ENCODE measurements at places on chromosomes 16 and 17. TPM values are rescaled to one million over a fixed set of nuclear protein-coding genes. Genes with fewer than 3 reads are reported as not detected.

DPEP2 gene
- total RNA-seq, result not detected

BIRC5 gene
- total RNA-seq, result 14.6 TPM

MRPL28 gene
- total RNA-seq, result 88.1 TPM

WNT9B gene
- total RNA-seq, result 2.6 TPM

CDRT15L2 gene
- not detected for total RNA-seq

RNF135 gene
- 7.6 TPM for total RNA-seq

NHLRC4 gene
- 1.2 TPM for total RNA-seq

AGRP gene
- 1.9 TPM for total RNA-seq

TEDC2 gene
- total RNA-seq, result 6.2 TPM

IL17C gene
- total RNA-seq, result not detected

ABCA6 gene
- 6.5 TPM for total RNA-seq

EXOSC6 gene
- 24.7 TPM for total RNA-seq

OR4D1 gene
- not detected for total RNA-seq

SMTNL2 gene
- total RNA-seq, result 41.5 TPM

GAST gene
- total RNA-seq, result not detected

ITGAD gene
- not detected for total RNA-seq

NOD2 gene
- 0.13 TPM for total RNA-seq

SLC5A2 gene
- 2.3 TPM for total RNA-seq

HIC1 gene
- 8.8 TPM for total RNA-seq

TP53TG3B gene
- not detected for total RNA-seq

KRTAP16-1 gene
- total RNA-seq, result not detected

CA7 gene
- total RNA-seq, result 2.5 TPM

LPO gene
- 0.24 TPM for total RNA-seq

PRR29 gene
- 0.36 TPM for total RNA-seq

DRC3 gene
- total RNA-seq, result 1.1 TPM

P2RX1 gene
- 0.20 TPM for total RNA-seq

ERN2 gene
- 0.60 TPM for total RNA-seq

TNFSF12 gene
- total RNA-seq, result 7.3 TPM

APOBR gene
- 0.13 TPM for total RNA-seq

TBC1D3L gene
- 12.8 TPM for total RNA-seq

GPR142 gene
- total RNA-seq, result not detected

SLC25A39 gene
- total RNA-seq, result 108 TPM

DNAAF8 gene
- 0.23 TPM for total RNA-seq

PYDC1 gene
- total RNA-seq, result not detected

KLHL11 gene
- 21.5 TPM for total RNA-seq

MFSD11 gene
- 59.4 TPM for total RNA-seq

ABCC11 gene
- 0.88 TPM for total RNA-seq

IRX5 gene
- 3.2 TPM for total RNA-seq

MPG gene
- 85.7 TPM for total RNA-seq

DHODH gene
- 6.6 TPM for total RNA-seq

PHOSPHO1 gene
- total RNA-seq, result not detected

ST6GALNAC1 gene
- 29.6 TPM for total RNA-seq

C17orf78 gene
- 0.64 TPM for total RNA-seq

ACSM2A gene
- total RNA-seq, result 25.5 TPM

KRT33A gene
- not detected for total RNA-seq

GCSH gene
- 53.6 TPM for total RNA-seq

GALR2 gene
- 0.60 TPM for total RNA-seq

HEATR9 gene
- total RNA-seq, result not detected

Data from hepatocyte (in vitro differentiated cells).